ENCODE measurements at places on chromosomes 7 and 10.

DNA sequence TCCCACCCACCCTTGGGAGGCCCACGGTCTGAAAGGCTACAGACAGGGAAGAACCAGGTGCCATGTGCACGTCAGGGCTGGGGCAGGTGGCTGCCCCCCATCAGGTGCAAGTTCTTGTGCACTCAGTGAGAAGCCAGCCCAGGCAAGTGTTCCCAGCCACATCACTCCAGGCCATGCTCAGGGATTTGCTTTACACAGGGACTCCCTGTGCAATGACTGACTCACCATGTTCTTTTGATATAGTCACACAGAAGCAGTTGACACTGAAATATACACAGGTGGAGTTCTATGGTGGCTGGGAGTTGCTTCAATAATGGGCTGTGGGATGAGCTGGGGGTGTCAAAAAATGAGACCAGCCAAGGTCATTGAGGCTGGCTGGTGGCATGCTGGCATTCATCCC, 8.0 kb upstream of the CHST15 start:
- no peak for DNase-seq

GRCh38 chr7:10888861-10889260, 84.8 kb upstream of the PHF14 start:
- DNase-seq, result peak; percentile 4

DNA sequence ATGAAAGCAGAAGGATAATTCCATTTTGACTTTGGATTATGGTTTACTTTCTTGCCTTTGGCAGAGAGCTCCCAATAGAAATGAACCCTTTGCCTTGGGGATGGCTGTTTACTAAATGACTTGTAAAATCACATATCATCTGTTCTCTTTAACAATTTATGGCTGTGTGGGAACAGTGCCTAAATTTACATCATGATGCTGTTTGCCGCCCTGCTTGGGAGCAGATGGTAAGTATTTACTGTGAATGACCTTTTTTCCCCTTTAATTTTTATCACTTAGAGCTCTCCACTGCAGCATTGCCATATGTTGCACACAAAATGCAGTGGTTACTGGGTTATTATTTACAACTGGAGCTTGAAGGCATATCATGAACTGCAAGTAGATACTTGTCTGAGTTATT, 13.4 kb downstream of the HEPACAM2 start:
- DNase-seq, result no peak

DNA sequence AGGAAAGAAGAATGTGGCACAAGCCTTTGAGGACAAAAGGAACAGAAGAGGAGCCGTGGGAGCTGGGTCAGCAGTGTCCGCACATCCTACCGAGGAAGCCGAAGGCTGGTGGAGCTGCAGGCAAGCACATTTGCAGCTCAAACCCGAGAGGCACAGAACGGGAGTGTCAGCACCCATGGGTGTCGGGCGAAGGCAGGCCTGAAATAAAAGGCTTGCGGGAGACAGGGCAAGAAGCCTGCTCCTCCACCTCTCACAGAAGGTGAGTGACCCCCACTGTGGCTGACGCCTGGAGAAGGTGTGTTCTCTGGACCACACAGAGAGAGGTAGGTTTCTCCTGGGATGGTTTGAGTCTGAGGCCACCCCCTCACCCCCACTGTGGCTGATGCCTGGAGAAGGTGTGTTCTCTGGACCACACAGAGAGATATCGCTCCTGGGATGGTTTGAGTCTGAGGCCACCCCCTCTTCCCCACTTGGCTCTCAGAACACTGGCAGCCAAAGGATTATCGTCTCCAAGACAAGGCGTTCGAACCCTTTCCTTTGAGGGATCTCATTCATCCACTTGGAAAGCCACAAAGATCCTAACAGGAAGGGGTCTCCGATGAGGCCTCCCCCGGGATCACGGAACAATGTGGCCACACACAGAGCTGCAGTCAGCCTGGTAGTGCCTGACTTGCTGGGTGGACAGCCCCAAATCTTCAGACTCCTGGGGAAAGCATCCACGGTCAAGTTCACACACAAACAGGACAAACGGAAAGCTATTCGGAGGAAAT, 21.6 kb upstream of the GTPBP4 start:
- DNase-seq, result no peak

DNA sequence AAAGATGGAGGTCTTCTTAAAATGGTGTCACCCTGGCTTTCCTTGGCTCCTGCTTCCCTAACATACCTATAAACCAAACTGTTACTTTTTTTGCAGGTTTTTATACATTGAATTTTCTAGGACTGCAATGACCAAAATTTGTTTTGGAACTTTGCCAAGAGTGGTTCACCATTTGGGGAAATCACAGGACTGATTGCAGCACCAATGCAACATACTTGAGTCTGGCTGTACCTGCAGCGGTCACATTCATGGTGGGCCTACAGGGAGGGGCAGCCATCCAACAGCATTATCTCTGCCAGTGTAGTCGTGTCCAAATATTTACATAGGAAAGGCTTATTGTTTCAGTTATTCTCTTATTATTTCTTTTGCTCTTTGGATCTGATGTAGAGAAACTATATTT, 69.0 kb downstream of the HACD1 start:
- DNase-seq, result no peak

GRCh38 chr7:37341033-37341630, 107.5 kb downstream of the ELMO1 start:
- DNase-seq, result no peak

DNA sequence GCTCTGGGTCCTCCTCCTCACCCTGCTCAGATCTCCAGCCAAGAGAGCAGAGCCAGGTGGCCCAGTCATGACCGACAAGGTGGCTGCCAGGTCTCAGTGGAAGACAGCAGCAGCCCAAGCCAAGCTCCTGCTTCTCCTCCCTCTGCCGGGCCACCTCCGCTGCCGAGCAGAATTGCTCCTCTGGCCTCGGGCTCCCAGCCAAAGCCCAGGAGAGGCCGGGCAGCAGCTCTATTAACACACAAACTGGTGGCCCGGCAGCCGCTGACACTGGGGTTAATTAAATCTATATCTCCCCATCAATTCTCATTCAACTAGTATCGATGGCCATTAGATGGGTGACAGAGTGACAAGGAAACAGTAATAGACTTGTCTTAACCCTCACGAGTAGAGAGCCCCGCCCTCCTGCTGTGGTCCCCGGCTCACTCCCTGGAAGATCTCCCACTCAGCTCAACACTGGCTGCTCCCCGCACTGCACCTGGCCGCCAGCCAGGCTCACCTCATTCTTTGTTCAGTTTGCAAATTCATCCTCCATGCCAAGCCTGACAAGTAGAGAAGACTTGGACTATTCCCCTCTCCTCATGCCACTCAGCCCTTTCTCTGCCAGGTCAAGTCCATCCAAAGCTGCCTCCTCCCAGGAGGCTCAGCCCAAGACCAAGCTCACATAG, 74.1 kb upstream of the UNC5B start:
- no peak for DNase-seq

- DNase-seq, result no peak
Observed at GRCh38 chr7:149732111-149732561, 41.3 kb downstream of the ZNF467 start.
